Activated effector memory CD4-positive, alpha-beta T cell treated with Interleukin-2 at 50 U/mL for 16 hours (primary cell): ENCODE measurements at places on chromosomes 5 and 9.

- DNase-seq, result no peak
Measured at GRCh38 chr5:151469992-151470391, 22.6 kb downstream of the SLC36A1 start.

DNA sequence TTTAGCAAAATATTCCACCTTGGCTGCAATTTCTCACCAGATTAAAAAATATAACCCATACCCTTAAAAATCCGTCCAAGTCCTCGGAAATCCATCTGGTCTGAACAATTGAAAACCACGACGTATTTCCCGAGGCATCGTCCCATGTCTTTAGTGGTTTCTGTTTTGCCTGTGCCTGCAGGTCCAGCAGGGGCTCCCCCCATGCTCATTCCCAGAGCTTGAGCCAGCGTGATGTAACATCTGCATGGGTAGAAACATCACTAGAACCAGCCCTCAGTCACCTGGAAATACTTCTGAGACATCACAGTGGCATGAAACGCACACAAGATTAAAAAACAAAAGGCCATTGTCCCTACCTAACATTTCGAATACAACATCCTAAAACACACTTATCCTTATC, 114.0 kb downstream of the DNAH5 start:
- DNase-seq, result no peak

- DNase-seq, result no peak
Measured at GRCh38 chr5:54007827-54008777, 302.3 kb downstream of the ARL15 start.

GRCh38 chr9:95343725-95344287, 26.3 kb upstream of the FANCC start:
- no peak for DNase-seq

DNA sequence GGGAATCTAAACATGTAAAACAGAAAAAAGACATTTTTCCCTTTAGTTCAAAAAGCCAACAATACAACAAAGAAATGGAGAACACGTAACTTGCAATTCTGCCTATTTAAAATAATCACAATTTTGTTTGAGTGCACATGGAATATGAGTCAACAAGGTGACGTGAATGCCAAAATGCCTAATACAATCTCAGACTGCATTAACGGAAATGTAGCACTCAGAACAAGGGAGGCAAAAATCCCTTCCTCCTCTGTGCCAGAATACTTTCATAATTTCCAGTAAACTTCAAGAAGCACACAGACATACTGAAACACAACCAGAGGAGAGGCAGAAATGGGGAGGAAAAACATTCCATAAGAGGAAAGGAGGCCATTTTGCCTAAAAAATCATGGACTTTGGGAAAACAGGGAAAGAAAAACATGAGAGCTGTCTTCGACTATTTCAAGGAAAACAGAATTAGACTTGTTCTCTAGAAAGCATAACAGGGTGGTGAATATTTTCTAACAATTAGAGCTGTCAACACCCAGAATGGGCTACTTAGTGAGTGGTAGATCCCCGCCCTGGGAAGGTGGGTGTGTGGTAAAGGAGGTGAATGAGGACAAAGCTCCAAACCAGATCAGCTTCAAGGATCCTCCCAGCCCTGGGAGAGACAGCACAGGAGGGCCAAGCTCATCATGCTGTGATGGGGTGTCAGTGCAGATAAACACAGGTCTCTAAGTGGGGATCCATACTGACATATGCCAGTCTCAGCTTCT, 48.2 kb downstream of the ABCA1 start:
- no peak for DNase-seq

GRCh38 chr5:35223787-35224395, 6.4 kb downstream of the PRLR start:
- no peak for DNase-seq

- DNase-seq, result peak; percentile 47
Measured at GRCh38 chr5:131068893-131069643, 96.0 kb downstream of the HINT1 start.

GRCh38 chr9:7003861-7004260, 246.1 kb downstream of the KDM4C start:
- DNase-seq, result no peak

GRCh38 chr9:95783426-95783975, 92.0 kb upstream of the ERCC6L2 start:
- DNase-seq, result no peak

DNA sequence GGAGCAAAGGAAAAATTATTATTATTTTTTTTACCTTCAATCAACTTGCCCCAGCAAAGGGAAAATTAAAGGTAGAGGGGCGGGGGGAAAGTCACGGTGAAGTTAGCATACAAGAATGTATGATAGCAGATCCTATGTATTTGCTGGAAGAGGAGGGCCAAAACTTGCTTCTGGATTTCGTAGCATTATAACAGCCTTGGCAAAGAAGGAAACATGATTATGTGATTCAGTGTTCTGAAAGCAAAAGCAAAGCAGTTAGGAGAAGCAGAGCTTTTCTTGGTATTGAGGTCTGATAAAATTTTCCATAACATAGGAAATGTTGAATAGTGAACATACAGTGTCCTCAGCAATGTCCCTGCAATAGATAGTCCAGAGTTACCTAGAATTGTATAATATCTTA, 32.4 kb downstream of the MAST4 start:
- no peak for DNase-seq

DNA sequence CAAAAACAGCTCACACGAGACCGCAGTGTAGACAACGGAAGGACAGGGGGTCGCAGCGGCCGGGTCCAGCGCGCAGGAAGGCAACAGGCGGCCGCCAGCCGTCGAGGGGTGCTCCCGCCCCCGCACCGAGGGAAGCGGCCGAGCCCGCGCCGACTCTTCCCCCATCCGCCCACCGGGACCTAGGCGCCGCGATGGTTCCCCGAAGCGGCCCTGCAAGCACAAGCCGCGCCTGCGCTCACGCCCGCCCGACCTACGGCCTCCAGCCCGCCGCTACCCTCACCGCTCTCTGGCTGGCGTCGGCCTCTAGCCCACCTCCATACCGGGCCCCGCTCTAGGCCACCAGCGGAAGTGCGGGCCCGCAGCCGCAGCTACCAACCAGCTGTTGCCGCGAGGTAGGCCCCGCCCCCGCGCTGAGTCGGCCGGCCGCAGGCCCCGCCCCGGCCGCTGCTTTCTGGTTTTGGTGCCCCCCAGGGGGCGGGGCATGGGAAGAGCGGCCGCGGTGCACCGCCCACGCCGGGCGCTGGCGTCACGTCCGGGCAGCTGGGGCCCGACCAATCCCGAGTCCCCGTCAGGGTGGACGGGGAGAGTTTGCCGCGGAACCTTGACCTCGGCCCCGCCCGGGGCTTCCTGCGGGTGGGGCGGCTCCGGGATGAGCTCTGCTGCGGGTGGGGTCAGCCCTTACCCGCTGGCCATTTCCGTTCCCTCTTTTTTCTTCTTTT, at the start of gene SETX:
Gene SETX (minus strand): TSS at position 350 of the 719 bp plus-strand sequence. CDS start 5,558 bp downstream, outside the sequence.
- DNase-seq, result peak; percentile 96

DNA sequence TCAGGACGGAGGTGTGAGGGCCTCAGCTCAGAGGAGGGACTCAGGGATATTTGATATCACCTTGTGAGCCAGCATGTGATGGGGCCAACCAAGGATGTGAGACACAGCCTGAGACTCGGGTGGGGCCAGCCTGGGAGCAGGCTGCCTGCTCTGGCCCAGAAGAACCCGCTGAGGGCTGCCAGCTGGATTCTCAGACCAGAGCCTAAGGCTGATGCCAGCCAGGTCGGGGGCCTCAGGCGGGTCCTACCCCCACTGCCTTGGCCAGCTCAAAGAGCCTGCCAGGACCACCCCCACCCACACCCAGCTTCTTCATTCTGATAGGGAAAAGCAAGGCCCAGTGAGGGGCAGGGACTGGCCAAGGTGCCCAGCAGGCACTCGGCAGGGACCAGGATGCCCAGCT, 20.3 kb upstream of the DUSP1 start:
- no peak for DNase-seq

GRCh38 chr5:102715082-102715807, 39.9 kb upstream of the PAM start:
- no peak for DNase-seq

DNA sequence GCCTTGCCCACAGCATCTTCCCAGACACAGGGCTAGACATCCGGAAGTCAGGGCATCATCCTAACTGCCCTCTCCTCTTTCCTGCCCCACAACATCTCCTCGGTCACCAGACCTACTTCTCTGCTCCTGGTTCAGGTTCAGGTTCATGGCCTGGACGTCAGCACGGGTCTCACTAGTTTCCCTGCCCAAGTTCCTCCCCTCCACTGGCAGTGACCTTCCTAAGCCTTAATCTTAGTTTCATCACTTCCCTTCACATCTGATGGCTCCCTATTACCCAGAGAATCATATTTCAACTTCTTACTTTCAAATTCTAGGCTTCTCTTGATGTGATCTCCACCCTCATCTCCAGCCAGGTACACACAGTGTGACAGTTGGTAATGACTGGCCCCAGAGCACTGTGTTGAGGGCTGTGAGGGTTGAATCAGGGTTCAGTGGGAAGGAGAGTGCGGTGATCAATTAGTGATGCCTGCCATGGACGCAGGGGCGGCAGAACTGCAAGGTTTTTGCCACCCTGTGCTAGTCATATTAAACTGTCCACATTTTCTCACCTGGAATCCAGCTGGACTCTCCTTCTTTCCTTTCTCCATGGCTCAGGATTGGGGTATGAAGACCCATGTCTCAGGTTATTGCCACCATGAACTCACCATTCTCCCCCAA, 34.3 kb upstream of the CRB2 start:
- no peak for DNase-seq

- DNase-seq, result no peak
Measured at GRCh38 chr5:159420940-159421339, 90.7 kb upstream of the IL12B start.

- no peak for DNase-seq
Measured at GRCh38 chr9:18405240-18405639, 68.7 kb upstream of the ADAMTSL1 start.
